ENCODE measurements at places on chromosomes 3 and 15.

- no peak for DNase-seq
These were observed 42.4 kb downstream of the FBN1 start for GRCh38 chr15:48603123-48603500.

DNA sequence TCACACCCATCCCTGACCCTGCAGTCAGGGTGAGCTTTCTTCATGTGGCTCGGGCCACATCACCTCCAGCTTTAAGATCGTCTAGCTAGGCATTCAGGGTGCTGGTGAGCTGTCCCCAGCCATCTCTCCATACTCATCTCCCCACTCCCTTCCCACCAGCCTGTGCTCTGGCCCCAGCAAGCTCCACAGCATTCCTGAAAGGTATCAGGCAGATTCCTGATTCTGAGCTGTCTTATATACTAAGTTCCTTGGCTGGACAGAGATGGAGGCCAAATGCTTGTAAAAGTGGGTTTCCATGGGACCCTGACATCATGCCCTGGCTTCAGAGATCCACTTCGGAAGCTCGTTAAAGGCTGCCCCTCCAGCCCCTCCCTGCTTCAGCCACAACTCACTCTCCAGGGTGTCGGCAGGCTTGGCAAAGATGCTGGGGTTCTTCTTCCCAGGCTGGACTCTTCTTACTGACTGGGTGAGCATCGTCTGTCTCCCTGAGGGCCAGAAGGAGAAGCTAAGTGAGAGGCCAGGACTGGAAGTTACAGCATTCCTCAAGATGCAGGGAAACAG, 3.9 kb downstream of the CILP start:
- peak; percentile 17 for DNase-seq

DNA sequence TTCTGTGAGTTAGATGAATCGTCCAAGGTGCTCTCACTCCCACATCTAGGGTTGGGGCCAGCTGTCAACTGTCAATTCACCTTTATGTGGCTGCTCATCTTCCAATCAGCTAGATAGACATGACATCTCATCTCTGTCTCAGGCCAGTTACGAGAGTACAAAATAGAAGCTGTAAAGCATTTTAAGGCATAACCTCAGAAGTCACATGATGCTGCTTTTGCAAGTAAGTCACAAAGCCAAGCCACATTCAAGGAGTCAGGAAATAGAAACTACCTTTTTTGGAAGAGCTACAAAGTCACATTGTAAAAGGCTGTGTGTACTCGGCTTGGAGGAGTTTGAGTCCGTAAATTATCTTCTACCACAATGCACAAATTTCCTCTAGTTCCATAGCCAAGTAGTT, 5.1 kb upstream of the CCR1 start:
- no peak for DNase-seq

- DNase-seq = no peak
These were observed 7.1 kb downstream of the CCR4 start for GRCh38 chr3:32958509-32958908.

All from cardiac septum (tissue), 1 donor.